ENCODE measurements at places on chromosomes 5 and 9. TPM values are rescaled to one million over a fixed set of nuclear protein-coding genes. Genes with fewer than 3 reads are reported as not detected.

- no peaks in the 10 kb centered on the region for H3K36me3 ChIP-seq
- no peaks in the 10 kb centered on the region for H3K4me1 ChIP-seq
- H3K4me3 ChIP-seq: no peak overlapping the region
- H3K27me3 ChIP-seq: peaks cover 10% of the 10 kb centered on the region
- DNase-seq: no peak
These were observed 21.9 kb upstream of the CNOT6 start for GRCh38 chr5:180472269-180472668.

DNA sequence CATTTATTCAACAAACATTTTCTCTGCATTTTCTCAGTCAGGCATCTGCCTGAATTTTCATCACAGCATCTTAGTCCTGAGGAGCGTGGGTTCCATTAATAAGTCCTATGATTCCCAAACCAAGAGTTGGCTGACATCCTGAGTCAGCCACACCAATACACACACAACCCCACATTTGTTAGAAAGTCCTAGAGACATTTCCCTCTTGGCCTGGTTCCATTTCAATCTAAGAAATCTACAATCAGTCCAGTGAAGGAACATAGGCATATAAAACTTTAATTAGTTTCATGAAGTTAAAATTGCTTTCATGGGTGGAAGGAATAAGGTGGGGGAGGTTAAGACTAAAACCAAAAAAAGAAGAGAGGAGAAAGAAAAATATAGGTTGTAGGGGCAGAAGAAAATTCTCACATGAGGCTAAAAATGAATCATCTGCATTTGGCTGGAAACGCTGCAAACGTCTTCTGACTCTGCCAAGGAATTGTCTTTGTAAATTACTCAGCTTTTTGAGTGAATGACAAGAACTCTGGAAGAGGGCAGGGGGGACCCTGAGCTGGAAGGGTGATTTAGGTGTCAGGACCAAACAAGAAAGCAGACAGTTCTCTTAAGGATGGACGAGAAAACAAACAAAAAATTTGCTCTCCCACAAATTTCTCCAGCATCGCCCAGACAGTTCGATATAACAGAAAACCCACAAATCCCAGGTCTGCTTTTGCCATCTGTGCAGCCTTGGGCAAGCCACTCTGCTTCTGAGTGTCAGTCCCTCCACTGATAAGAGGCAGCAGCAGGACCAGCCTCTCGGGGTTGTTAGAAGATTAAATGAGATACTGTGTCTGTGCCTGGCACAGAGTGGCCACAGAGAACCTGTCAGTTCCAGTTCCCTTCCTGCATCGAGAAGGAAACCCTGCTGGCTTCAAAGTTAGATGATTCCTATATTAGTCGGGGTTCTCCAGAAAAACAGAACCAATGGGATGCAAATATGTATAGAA is 289.7 kb downstream of the CDK5RAP2 start:
- H3K27me3 ChIP-seq: no peaks in the 10 kb centered on the region
- H3K27ac ChIP-seq: no peak overlapping the region
- H3K4me1 ChIP-seq: no peaks in the 10 kb centered on the region
- H3K36me3 ChIP-seq: no peaks in the 10 kb centered on the region
- no peak overlapping the region for H3K4me3 ChIP-seq

The GRXCR2 gene
- polyA plus RNA-seq: 0.03 TPM

The CTXN3 gene
- not detected for polyA plus RNA-seq

The PRR16 gene
- 2.7 TPM for polyA plus RNA-seq

GRCh38 chr9:114417511-114417910 is 29.7 kb upstream of the AKNA start:
- no peaks in the 10 kb centered on the region for H3K4me1 ChIP-seq
- no peak overlapping the region for H3K4me3 ChIP-seq

DNA sequence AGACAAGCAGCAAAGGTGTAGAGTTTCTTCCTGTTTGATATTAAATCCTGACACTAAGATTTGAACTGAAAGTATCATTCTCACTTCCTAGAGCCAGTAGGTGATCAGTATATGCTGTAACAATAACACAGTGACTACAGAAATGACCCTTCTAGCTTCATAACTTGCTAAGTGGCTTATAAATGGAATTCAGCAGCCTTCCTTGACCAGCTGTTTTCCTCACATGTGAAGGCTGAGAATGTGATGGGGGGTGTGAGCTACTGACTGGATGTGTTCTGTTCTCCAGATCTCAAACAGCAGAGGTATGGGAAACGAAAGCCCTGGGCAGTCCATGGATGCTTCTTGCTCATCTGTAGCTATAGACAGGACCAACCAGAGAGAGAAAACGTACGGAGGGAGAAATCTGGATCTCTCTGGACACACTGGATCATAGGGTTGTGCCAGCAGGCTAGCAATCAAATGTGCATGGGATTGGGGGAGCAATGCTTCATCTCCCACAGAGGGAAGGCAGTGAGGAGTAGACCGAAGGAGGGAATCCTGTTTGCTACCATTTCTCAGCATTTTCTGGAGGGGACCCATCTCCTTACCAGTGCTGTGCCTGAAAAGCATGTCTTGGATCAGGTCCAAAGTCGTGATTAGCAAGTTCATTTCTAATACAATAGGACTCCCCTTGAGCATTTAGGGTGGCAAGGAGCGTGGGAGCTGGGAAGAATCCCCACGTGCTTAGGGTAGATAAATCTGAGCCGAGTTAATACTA is 39.4 kb downstream of the TNFAIP8 start:
- H3K36me3 ChIP-seq: no peaks in the 10 kb centered on the region
- no peak for DNase-seq
- no peak overlapping the region for H3K27ac ChIP-seq
- H3K27me3 ChIP-seq: no peaks in the 10 kb centered on the region

DNA sequence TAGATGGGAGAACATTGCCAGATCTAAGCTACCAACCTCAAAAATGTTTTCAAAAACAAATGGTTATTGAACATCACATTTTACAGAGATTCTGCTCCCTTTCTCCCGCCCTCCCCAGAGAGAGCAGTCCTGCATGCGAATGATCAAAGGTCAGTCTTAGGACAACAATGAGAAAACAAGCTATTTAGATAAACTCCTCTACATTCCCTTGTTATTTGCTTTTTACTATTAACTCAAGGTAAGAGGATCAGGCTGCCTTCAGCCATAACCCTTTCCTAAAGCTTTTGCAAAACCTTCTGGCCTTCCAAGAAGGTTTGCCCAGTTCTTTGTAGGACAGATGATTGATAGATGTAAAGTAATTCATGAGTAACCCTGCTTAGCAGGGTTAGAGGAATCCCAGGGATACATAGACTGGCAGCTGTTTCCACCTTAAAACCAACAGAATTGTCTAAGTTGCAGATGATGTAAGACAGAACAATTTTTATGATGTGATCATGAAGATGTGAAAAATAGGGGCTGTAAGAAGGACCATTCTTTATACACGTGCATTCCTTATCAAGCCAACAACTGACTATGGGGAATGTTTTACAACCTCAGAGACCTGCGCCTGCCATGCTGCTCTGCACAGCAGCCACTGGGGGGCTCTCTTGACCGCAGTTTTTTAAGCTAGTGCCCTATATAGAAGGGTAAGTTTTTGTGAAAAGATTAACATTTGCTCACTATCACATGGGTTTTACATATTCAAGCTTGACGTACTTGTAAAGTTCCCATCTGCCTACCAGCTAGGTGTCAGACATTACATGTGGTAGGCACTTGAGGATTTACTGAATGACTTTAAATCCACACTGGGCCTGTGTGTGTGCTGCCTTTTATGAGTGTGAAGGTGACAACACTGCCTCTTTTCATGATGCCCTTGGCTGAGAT is 2.3 kb upstream of the ZNF782 start:
- H3K36me3 ChIP-seq: no peaks in the 10 kb centered on the region
- H3K27ac ChIP-seq: peak overlapping the region; percentile 17
- no peaks in the 10 kb centered on the region for H3K27me3 ChIP-seq
- H3K4me3 ChIP-seq: no peak overlapping the region

The UBE2QL1 gene
- 0.81 TPM for polyA plus RNA-seq

The SLC1A1 gene
- 42.5 TPM for polyA plus RNA-seq

The MVB12B gene
- 13.4 TPM for polyA plus RNA-seq

The TBC1D9B gene
- 83.0 TPM for polyA plus RNA-seq

GRCh38 chr5:23372177-23372576 is 135.2 kb upstream of the PRDM9 start:
- no peak for DNase-seq
- H3K4me1 ChIP-seq: no peaks in the 10 kb centered on the region
- no peak overlapping the region for H3K27ac ChIP-seq

- H3K4me1 ChIP-seq: peaks cover 5% of the 10 kb centered on the region
- no peak overlapping the region for H3K27ac ChIP-seq
- H3K4me3 ChIP-seq: no peak overlapping the region
These were observed 24.3 kb downstream of the SPAAR start for GRCh38 chr9:35933550-35934067.

All from large intestine (tissue), 12 donors.